ENCODE measurements at places on chromosomes 1 and 21. TPM values are rescaled to one million over a fixed set of nuclear protein-coding genes. Genes with fewer than 3 reads are reported as not detected.

- H3K4me1 ChIP-seq: peaks cover 7% of the 10 kb centered on the region
- no peak for DNase-seq
- no peak overlapping the region for H3K4me3 ChIP-seq
- H3K36me3 ChIP-seq: no peaks in the 10 kb centered on the region
- H3K27ac ChIP-seq: no peak overlapping the region
Measured at GRCh38 chr1:205595435-205595834, 36.4 kb downstream of the ELK4 start.

DNA sequence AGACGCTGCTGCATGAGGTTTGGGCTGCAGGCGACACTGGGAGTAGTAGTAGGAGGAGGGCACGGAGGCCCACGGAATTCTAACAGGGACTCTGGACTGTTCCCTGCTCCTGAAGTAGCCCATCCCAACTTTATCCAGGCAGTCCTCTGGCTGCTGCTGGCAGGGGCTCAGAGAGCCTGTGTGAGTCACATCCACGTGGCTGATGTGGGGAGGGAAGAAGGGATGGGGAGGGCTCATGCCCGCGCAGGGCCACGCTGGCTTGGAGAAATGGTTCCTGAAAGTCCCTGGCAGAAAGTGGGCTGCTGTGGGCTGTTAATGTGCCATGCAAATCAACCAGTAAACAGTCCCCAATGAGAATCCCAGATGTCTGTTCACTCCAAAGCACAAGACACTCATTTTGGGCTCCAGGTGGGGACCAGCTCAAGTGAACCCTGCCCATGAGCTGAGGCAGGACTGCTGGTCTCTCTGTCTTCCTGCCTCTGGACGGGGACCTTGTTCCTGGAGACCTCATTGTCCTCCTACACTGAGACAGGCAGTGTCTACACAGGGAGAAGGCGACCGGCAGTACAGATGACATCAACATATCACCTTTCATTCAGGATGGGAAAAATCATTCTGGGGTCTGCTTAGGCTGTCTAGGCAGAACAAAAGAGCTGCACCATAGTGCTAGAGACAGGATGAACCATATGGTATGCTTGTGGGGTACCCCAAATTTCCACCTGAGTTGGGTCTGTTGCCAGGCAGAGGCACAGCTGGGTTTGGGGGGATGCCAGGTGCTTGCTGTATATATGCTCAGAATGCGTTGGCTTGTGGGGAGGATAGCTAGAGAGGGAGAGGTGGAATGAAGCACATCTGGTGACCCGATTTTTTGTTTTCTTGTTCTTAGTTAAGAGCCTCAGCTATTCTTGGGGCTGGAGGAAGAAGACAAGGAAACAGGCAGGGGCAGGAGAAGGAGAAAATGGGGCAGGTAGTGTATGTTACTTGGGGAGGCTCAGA, 57.9 kb upstream of the FMOD start:
- H3K27me3 ChIP-seq: no peaks in the 10 kb centered on the region
- peak; percentile 81 for DNase-seq
- no peaks in the 10 kb centered on the region for H3K4me1 ChIP-seq
- H3K4me3 ChIP-seq: no peak overlapping the region

GRCh38 chr1:90675161-90675847, 41.8 kb downstream of the BARHL2 start:
- H3K4me3 ChIP-seq: no peak overlapping the region
- no peaks in the 10 kb centered on the region for H3K4me1 ChIP-seq
- no peak for DNase-seq
- H3K27me3 ChIP-seq: no peaks in the 10 kb centered on the region

DNA sequence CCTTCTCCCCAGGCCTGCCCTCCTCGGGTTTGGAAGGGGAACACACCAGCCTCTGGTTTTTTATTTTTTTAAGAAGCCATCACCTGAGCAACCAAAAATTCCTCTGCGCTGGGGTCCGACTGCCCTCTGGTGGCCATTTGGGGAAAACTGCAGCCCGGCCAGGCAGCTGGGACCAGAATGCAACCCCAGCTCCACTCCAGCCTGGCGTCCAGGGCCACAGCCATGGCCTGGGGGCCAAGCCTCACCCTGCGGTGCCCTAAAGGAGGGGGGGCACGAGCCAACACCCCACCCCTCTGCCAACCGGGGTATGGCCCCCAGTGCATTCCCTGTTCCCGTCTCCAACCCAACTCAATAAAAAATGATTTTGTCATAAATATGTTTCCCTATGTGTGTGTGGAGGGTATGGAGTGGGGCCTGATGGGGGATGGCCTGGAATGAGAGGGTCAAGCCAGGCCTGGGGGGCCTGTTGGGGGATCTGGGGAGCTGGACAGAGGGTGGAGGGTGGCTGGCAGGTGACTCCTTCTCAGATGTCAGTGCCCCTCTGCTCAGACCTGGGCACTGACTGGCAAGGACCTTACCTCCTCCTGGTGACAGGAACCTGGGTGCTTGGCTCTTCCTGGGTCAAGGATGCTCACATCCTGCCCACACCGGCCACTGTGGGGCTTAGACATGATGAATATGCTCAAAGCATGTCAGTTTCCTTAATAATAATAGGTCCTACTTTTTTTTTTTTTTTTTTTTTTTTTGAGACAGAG, 3.2 kb downstream of the GPR3 start:
- no peak for DNase-seq
- no peak overlapping the region for H3K4me3 ChIP-seq
- H3K27ac ChIP-seq: peak overlapping the region; percentile 26
- no peaks in the 10 kb centered on the region for H3K36me3 ChIP-seq
- no peaks in the 10 kb centered on the region for H3K27me3 ChIP-seq

The RPE65 gene
- total RNA-seq: not detected

The RNU1-4 gene
- not detected for total RNA-seq

The CAPN8 gene
- not detected for total RNA-seq

Measured in gastrocnemius medialis (tissue), 4 donors.